ENCODE measurements at places on chromosomes 16 and 17.

DNA sequence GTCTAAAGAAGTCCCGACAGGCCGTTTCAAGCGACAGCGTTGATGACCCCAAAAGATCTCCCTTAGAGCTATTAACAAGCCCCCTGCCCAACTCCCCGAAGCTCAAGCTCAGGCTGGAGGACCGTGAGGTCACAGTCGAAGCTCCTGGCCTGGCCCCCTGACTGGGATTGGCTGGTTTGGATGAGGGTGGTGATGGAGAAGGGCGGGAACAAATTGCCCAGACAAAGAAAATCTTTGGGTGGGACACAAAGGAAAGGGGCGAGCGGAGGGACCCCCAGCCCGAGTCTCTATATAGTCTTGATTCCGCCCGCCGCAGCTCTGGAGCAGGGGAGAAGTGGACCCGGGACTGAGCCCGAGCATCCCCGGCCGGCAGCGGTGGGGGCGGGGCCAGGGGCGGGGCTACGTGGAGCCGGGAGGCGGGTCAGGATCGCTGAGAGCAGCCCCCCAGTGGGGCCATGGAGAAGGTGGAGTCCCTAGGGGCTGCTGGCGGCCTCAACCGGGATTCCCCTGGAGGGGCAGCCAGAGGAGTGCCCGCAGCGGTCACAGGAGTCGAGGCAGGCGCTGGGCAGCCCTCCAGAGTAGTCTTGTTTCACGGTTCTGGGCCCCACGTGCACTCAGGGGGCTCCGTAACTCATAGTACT, 982 bp upstream of the NEURL4 start:
- DNase-seq: peak; percentile 92

DNA sequence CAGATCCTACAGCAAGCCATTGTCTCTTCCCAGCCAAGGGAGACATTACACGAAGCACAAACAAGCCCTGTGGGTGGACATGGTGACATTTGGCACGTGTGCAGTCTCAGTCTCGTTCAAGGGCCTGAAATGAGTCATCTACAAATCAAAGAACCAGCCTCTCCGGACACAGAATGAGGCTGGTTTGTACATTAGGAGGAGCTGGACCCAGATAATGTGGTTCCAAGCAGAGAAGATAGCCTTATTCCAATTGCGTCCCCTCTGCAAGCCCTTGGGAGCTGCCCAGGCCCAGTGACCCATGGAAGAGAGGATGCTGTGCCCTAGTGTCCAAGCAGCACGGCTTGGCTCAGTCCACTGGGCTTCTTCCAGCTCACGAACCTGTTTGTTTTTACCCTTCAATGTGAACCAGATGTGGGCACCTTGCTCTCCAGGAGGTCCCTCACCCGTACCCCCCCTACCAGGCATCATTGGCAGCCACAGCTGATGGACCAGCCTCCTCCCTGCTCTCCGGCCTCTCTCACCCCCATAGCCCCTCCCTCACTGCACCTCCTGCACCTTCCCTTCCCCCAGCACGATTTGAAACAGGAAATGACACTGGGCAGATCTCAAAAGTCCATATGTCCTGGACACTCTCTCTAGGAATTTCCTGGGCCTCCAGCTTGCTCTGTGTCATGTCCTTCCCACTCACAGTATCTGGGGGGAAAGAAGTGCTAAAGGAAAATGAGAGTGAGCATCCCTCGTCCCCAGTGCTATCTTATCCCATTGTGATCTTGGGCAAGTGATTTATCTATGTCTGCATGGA, 26.2 kb downstream of the KPNA2 start:
- DNase-seq: no peak

DNA sequence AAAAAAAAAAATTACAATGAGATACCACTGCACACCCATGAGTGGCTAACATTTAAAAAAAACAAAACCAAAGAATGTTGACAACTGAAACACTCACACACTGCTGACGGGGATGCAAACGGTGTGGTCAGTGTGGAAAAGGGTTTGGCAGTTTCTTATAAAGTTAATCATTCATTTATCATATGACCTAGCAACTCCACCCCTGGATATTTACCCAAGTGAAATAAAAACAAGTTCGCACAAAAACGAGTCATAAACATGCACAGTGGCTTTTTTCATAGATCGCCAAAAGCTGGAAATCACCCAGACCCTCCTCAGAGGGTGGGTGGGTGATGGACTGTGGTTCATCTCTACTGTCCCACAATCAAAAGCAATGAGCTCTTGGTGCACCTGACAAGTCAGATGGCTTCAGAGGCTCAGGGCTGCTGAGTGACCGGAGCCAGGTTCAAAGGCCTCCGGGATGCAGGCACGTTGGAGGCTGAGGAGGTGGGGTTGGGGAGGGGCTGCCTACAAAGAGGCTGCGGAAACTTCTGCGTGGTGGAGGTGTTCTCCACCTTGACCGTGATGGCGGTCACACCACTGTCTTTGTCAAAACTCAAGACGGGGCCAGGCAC, 14.2 kb downstream of the RAB40B start:
- no peak for DNase-seq

DNA sequence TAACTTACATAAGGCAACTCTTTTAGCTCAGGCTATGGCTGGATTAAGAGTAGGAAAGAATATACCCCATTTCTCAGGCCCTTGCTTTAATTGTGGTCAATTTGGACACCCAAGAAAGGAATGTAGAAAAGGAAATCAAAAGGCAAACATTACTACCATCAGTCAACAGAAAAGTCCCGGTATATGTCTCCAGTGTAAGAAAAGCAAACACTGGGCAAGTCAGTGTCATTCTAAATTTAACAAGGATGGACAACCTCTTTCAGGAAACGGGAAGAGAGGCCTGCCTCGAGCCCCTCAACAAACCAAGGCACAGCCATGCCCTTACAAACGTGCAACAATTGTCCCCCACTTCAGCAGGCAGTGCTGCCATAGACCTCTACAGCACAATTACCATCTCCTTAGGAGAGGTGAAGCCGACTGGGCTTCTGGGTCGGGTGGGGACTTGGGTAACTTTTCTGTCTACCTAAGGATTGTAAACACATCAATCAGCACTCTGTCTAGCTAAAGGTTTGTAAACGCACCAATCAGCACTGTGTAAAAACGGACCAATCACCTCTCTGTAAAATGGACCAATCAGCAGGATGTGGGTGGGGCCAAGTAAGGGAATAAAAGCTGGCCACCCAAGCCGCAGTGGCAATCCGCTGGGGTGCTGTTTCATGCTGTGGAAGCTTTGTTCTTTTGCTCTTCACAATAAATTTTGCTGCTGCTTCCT, 12.4 kb downstream of the MRPL58 start:
- DNase-seq: no peak

DNA sequence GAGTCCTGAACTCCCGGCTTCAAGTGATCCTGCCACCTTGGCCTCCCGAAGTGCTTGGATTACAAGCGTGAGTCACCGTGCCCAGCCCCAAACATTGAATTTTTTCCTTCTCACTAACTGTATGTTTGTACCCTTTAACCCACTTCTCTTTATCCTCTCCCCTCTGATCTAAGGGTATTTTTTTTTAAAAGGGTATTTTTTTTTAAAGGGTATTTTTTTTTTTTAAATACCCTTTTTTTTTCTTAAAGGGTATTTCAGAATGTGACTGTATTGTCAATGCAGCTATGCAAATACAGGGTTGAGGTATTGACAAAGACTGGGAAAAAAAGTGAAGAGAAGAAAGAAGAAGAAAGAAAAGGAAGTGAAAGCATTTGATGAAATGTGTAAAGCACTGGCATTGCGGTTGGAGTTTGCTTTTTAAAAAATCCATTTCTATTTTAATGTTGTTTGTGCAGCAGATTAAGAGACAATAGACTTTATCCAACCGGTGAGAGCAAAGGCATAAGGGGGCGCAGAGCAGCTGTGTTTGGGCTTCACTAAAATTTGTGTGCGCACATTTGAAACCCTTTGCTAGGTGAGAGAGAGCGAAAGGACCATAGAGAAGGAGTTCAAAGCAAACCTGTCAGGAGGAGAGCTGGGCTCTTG, 42.4 kb downstream of the SYT17 start:
- DNase-seq: no peak

DNA sequence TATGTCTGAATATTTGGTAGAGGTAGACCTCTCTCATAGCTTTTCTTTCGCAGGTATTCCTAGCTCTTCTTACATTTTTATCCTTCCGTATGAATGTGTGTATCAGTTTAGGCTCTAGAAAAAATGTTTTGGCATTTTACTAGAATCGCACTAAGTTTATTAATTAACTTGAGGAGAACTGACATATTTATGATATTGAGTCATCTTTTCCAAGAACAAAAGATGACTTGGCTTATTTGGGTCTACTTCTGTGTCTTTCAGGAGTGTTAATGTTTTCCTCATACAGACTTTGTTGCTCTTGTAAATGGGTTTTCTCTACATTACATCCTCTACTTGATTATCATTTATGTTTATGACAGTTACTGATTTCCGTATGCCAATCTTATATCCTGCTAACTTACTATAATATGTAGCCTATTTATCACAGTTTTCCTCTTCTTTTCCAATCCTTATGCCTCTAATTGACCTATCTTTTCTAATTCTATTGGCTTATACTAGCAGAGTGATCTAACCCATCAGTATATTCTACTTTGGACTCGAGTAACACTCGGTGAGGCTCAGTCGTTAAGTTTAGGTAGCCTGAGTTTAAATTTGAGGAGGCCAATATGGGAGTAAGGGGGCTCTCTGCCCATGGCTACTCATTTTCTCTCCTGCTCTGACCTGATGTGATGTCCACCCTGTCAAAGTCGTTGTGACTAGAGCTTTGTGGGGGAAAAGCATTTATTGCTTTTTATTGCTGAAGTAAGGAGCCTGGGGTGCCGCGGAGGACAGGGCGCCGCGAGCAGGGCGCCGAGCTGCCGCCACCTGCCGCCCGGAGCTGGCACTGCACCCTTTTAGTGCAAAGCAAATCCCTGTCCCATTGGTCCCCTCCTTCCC, 20.0 kb downstream of the ST6GALNAC1 start:
- DNase-seq: peak; percentile 82

GRCh38 chr16:84143784-84144199, 1.2 kb downstream of the HSDL1 start:
- DNase-seq: no peak

DNA sequence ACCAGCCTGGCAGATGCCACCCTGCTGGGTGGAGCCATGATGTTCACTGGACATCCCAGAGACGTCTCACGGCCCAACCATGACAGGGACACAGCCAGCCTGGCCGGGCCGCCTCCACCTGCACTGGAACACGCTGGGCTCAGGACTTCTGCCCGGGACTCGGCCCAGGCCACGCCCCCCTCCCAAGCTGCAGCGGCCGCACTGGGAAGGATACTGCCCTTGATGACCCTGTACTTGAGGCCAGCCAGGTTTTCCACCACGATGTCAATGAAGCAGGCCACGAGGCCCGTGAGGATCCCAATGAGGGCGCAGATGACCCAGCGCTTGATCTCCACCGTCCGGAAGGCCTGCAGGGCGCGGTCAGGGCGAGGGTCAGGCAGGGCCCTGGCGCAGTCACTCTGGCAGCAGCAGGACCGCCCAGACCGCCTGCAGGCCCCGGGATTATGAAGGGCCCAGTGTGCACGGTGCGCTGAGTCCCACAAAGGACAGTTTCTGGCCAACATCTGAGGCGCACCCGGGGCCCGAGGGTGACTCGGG, 14.2 kb downstream of the CLCN7 start:
- peak; percentile 66 for DNase-seq

GRCh38 chr16:88994695-88995094, 17.7 kb upstream of the CBFA2T3 start:
- DNase-seq: no peak

DNA sequence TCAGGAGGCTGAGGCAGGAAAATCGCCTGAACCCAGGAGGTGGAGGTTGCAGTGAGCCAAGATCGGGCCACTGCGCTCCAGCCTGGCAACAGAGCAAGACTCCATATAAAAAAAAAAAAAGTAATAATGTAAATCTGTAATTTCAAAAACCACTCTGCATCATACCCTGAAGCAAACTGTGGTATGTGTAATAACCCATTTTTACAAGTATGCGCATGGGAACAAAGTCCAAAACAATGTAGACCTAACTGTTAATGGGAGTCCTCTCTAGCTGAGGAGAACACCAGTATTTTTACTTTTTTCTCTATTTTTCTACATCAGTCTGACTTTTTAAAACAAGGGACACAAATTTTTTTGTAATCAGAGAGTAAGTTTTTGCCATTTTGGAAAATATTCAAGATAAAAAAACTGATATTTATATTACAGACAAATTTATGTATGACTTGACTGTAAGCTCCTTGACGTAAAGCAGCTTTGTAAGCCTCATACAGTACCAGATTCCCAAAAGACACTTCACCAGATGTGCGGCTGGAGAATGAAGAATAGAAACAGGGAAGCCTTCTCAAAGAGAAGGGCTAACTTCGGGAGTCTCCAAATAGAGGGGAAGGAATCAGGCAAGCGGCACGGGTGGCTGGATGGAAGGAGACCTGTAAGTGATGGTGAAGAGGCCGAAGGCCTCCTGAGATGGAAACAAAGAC, 25.7 kb downstream of the CMTM4 start:
- DNase-seq: no peak

GRCh38 chr16:719815-720446, 1.0 kb upstream of the ANTKMT start:
- DNase-seq: no peak

DNA sequence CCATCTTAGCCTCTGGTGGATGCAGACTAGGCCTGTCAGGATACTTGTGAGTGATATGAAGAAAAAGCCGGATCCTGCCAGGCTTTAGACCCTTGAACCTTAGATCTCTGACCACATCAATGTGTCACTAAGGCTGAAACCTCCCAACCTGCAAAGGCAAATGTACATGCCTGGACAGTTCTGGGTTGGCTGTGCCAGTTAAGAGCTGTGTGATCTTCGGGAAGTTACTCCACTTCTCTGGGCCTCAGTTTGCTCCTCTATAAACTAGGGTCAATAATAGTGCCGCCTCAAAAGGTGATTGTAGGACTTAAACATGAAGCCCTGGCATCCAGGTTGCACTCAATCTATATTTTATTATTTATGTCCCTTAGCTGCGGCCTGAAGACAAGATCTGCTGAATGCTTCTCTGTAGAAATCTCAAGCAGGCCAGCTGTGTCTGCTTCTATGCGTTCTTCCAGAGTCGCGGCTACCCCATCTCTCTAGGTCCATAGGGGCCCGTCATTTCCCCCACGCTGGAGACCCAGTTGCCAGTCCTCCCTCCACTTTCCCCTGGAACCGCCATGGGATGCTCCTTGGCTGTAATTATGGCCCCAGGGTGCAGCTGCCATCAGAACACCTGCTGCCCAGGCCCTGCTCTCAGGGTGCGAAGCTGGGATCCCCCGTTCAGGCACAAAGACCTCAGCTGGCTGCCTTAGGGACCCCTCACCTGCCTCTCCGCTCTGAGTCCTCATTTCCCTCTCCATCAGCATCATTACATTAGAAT, 50.2 kb downstream of the AKAP1 start:
- no peak for DNase-seq

- DNase-seq: no peak
Observed at GRCh38 chr16:84712138-84712671, 12.4 kb downstream of the USP10 start.

DNA sequence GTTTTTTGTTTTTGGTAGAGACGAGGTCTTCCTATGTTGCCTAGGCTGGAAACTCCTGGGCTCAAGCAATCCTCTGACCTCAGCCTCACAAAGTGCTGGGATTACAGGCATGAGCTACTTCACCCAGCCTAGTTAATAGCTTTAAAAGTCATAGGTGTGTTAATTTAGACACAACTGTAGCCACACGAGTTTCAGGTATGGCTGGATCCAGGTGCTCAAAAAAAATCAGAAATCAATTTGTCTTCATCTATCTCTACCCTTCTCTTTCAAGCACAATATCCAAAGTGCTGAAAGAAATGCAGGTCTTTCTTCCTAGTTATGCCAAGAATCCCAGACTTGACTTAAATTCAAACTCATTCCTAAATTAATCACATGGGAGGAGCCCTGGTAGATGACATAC, 23.9 kb upstream of the C16orf87 start:
- no peak for DNase-seq

Measured in aorta (tissue), 5 donors.